B cell (primary cell): ENCODE measurements at places on chromosomes 13 and 19. TPM values are rescaled to one million over a fixed set of nuclear protein-coding genes. Genes with fewer than 3 reads are reported as not detected.

DNA sequence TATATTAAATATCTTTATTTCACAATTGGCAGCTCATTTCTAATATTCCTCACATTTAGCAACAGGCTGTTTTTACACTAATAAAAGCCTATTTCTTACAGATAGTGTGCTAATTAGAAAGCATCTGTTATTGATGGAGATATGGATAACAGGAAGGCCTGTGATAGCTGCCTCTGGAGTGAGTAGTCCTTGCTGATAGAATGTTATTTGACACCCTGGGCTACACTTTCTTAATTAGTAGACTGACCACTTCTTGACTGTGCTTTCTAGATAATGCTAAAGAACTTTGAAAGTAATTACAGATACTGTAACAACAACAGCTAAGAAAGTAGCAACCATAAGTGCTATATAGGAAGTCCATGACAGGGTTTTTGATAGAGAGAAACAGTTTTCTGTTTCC is 554.3 kb downstream of the DIAPH3 start:
- no peak for DNase-seq

GRCh38 chr13:99658261-99658991 is 157.2 kb downstream of the TM9SF2 start:
- DNase-seq: peak; percentile 41

- peak; percentile 17 for DNase-seq
Observed at GRCh38 chr19:52297601-52298364, 814 bp downstream of the ZNF480 start.

- peak; percentile 65 for DNase-seq
Observed at GRCh38 chr13:40190641-40191100, 475.8 kb downstream of the FOXO1 start.

DNA sequence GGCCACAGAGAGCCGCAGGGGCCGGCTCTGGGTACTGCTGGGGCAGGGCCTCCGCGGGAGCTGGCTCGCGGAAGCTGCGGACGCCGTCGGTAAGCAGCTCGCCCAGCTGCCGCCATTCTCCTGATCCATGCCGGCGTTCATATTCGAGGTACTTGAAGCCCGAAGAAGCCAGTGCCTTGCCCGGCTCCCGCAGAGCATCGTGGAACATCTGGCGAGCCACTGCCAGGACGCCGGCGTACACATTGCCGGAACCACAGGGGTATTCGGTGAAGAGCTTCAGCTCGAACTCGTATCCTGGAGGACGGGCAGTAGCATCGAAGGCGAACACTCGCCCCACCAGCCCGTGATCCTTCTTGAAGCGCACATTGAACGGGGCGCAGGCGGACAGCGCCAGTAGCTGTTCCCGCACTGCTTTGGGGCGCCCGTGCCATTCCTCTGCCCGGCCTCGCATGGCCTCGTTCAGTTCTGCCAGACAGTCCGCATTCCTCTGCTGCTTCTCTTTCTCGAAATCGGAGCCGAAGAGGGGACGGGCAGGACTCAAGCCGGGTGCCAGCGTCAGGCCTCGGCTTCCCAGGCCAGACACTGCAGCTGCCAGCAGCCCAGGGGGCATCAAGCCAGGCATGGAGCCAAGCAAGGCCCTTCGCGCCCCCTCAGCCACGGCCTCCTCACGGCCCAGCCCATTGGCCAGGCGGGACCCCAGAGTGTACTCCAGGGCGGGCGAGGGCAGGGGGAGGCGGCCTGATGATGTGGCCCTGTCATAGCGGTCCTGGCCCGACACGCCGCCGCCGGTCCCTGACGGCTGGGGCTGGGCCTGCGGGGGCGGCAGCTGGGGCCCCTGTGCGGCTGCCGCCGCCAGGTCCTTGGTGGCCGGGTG is 1.0 kb downstream of the IRF2BP1 start:
- no peak for DNase-seq

Gene NMRK2
- total RNA-seq: not detected in 2 replicates

GRCh38 chr19:720345-721160 is 11.8 kb downstream of the PALM start:
- DNase-seq: no peak

DNA sequence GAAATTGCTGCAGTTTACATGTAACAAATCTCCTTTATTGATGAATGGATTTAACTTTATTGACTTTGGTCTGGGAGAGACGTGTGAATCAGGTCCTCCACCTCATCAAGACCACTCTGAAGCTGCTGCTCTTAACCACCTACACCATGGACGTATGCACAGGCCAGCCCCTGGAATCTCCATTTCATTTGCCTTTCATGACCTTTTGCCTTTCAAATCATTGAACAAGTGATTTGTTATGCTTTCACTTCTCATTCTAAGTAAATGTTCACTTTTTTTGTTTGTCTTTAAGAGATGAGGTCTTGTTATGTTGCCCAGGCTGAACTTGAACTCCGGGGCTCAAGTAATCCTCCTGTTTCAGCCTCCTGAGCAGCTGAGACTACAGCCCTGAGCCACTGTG is 240.0 kb upstream of the SERP2 start:
- DNase-seq: no peak

Gene ZNF829
- 8.4 and 9.6 TPM in 2 replicates for total RNA-seq

GRCh38 chr13:67769987-67770341 is 539.8 kb upstream of the PCDH9 start:
- no peak for DNase-seq

Gene RGCC
- 6.5 and 8.0 TPM in 2 replicates for total RNA-seq

Gene ZNF560
- not detected in 2 replicates for total RNA-seq

Gene PRTN3
- total RNA-seq: not detected in 2 replicates

- DNase-seq: no peak
Observed at GRCh38 chr19:51687791-51688670, 5.1 kb upstream of the SPACA6 start.

- DNase-seq: no peak
Observed at GRCh38 chr13:76735641-76736040, 150.6 kb downstream of the KCTD12 start.

DNA sequence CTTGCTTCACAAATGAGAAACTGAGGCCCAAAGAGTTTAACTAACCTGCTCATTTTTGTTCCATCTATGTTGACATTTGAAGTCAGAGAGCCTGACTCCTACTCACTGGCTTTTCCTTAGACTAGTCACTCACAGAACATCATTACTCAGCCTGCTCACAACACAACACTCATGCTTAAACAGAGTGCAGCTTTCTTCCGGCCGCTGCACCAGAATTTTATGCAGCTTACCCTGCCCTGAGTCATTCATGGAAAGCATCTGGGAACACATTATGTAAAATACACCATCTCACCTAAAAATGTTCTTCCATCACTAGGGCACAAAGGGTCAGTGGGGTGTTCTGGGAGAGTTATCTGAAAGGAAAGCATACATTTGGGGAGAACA is 303.4 kb downstream of the SPRY2 start:
- DNase-seq: no peak

- no peak for DNase-seq
Observed at GRCh38 chr19:6482343-6482686, 728 bp upstream of the DENND1C start.

DNA sequence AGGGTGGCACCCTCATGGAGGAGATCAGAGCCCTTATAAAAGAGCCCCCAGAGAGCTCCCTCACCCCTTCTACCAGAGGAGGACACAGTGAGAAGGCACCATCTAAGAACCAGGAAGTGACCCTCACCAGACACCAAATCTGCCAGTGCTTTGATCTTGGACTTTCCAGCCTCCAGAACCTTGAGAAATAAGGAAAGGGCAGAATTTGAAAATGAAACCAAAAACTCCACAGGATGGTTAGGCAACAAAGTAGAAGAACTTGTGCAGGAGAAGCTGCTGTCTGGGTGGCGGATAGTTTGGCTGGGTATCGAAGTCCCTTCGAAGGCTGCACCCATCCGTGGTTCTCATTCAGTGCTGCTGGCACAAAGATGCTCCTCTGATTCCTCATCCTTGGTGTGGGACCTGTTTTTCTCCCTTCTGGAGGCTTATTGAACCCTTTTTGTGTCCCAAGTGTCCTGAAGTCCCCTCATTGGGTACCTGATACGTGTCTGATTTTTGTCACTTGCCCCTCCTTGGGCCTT is 130.8 kb downstream of the KDM4B start:
- no peak for DNase-seq

Gene PRODH2
- total RNA-seq: not detected in 2 replicates

GRCh38 chr19:41921577-41922576 is 6.4 kb downstream of the ERFL start:
- peak; percentile 27 for DNase-seq

DNA sequence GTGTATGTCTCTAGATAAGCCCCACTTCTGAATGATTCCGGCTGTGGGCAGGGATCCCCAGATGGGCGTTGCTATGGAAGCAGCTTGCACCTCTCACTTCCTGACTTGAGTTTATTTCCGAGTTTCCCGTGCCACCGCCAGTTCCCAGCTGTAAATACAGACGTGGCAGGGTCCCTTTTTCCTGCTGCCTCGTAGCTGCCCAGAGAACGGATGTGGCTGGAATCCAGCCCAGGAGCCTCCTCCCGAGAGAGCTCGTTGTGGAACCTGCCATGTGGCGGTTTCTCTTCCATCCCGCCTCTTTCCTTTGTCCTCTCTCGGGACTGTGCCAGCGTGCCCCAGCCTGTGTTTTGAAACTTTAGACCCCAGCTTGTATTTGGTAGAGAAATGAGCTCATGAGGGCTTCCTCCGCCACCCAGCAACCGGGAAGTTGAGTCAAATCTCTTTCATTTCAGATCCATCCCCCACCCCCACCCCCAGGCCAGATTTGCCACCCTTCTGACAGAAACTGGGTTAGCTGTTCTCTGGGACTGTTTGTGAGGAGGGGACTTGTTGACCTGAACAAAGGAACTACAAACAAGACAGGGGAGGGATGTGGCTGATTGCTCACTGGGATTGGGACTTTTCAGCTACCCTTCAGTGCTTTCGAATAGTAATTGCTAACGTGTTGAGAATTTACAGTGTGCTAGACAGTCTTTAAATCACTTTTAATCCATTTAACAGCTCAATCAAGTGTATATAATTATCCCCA is 96.6 kb downstream of the SIPA1L3 start:
- peak; percentile 54 for DNase-seq

- DNase-seq: no peak
Observed at GRCh38 chr13:50015258-50015657, at the start of gene KCNRG. TSS of gene KCNRG (plus strand) at chr13:50015444. CDS start at chr13:50015494, 50 bp downstream.

Gene TPTE2
- not detected in 2 replicates for total RNA-seq

DNA sequence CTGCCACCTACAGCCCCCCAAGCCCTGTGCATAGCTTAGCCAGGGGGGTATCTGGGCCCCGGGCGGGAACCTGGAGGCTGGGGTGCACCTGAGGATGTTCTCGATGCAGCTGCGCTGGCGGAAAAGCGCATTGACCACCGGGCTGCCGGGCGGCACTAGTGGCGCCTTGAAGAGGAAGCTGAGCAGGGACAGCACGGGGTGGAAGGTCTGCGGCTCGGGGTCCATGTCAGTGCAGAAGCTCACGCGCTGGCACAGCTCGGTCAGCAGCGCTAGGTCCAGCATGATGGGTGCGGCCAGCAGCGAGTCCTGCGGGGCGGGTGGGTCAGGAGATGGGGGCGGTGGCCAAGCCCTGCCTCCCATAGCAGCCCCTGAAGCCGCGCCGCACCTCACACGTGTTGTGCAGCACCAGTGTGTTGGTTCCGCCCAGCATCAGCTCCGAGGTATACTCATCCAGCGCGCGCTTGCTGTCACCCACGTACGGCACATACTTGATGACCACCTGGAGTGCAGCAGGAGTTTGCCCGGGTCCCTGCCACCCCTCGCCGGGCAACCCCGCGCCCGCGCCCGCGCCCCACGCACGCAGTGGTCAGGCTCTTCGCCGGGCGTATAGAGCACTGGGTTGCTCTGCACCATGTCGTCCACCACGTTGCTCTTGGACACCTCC is 2.6 kb downstream of the ISYNA1 start:
- no peak for DNase-seq

Gene CEACAM5
- total RNA-seq: not detected in 2 replicates

DNA sequence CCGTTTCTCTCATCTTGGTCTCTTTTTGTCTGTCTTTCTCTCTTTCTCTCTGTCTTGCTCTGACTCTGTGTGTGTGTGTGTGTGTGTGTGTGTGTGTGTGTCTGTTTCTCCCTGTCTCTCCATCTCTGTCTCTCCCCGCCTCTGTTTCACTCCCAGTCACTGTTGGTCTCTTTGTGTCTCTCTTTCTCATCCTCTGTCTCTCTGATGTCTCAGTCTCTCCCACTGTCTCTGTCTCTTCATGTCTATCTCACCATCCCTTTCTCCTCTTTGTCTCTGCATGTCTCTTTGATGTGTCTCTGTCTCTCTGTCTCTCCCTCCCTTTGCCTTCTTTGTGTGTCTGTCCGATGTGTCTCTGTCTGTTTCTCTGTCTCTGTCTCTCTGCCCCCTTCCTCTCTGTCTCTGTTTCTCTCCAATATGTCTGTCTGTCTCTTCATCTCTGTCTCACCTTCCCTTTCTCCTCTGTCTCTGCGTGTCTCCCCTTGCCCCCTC is 2.5 kb downstream of the NFIC start:
- no peak for DNase-seq

DNA sequence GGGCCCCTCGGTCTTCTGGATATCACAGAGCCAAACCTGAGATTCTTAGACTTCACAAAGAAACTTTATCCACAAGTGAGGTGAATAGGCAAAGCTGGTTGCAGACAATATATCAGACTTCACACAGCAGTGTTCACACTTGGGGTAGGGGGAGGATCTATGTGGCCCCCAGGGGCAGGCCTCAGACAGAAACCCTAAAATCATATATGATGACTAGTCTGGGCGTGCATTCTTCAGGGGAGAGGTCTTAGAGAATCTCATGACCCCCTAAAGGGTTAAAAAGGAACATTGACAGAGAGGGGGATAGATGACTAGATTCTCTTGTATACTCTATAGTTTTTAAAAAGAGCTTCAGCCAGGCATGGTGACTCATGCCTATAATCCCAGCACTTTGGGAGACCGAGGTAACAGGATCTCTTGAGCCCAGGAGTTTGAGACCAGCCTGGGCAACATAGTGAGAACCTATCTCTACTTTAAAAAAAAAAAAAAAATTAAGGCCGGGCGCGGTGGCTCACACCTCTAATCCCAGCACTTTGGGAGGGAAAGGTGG is 2.8 kb downstream of the TYROBP start:
- DNase-seq: no peak

Gene PEX11G
- total RNA-seq: 0.62 and 0.68 TPM in 2 replicates

DNA sequence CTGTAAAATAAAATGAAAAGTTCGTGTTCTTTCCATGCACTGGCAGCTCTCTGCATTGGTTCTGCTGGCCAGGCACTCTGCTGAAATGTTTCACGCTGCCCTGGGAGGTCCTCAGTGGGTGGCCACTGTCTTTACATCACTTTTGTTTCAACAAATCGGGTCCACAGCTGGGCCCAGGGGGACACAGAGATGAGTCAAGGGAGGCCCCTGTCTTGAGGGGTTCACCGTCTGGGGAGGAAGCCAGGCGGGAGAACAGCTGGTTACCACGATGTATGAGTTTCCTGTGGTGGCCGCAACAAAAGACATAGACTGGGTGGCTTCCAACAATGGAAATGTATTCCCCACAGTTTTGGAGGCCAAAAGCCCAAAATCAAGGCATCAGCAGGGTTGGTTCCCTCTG is 5.1 kb upstream of the KLF2 start:
- peak; percentile 46 for DNase-seq
